Stimulated activated CD4-positive, alpha-beta T cell treated with anti-CD3 and anti-CD28 coated beads, Interleukin-15, amount 100 ng/mL, for 48 hours (primary cell): ENCODE measurements at places on chromosomes 7 and 10.

GRCh38 chr7:140928491-140929309 lies 4.0 kb upstream of the BRAF start:
- DNase-seq: no peak

DNA sequence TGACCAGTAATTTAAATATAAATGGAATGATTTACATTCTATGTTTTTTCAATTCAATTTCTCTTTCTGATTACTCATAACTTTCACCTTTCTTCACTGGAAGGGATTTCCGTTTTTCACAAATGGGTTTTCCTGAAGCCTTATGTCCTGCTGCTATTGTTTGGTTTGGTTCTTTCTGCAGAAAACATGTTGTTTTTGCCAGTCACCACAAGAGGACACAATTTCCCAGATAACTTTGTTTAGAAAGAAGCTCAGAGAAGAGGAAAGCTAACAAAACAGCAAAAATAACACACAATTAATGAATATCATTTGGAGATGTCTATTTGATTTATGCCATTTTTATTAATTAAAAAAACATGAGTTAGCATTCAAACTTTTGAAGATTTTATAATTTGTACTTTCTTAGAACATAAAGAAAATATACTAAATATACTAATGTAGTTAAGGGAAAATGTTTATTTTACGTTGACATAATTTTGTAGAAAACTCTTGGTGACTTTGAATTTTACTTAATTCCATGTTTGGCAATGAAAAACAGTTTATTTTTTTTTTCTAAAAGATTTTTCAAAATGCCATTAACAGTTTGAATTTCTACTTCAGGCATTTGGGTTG lies 4.6 kb upstream of the TWIST1 start:
- DNase-seq: no peak

- DNase-seq: no peak
Observed at GRCh38 chr7:37216923-37217322, 231.7 kb downstream of the ELMO1 start.

- no peak for DNase-seq
Observed at GRCh38 chr7:32900433-32900995, 9.0 kb upstream of the KBTBD2 start.

GRCh38 chr10:100713859-100714565 lies 31.4 kb upstream of the PAX2 start:
- DNase-seq: no peak

DNA sequence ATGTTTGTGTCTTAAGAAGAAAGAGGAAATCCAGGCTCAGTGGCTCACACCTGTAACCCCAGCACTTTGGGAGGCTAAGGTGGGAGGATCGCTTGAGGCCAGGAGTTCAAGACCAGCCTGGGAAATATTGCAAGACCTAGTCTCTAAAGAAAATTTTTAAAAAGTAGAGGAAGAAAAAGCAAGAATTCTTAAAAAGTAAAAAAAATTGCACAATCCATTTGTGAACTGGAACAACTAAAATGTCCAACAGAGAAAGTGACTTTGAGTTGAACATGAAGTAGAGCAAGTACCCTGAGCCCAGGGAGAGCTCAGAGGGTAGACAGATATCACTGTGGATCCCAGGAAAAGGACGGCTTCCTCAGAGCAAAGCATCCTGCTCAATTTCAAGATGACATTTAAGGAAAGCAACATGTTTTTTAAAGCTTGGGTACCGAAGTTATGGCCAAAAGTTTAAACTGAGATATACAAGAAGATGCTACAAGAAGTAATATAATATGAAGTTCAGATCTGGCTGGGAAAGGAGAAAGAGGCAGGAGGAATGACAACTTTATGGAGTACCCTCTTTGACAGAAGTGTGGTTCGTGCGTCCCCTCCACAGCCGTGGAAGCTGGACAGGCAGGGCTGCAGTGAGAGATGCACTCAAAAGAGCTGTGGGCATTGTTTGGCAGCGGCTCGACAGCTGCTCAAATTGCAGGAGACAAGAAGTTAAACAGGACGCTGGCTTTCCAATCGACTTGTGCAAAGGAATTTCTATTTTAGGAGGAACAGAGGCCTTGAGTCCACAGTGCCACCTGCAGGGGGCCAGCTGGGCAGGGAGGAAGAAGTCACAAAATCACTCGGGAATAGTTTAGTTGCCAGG lies 201.3 kb downstream of the JCAD start:
- DNase-seq: no peak

DNA sequence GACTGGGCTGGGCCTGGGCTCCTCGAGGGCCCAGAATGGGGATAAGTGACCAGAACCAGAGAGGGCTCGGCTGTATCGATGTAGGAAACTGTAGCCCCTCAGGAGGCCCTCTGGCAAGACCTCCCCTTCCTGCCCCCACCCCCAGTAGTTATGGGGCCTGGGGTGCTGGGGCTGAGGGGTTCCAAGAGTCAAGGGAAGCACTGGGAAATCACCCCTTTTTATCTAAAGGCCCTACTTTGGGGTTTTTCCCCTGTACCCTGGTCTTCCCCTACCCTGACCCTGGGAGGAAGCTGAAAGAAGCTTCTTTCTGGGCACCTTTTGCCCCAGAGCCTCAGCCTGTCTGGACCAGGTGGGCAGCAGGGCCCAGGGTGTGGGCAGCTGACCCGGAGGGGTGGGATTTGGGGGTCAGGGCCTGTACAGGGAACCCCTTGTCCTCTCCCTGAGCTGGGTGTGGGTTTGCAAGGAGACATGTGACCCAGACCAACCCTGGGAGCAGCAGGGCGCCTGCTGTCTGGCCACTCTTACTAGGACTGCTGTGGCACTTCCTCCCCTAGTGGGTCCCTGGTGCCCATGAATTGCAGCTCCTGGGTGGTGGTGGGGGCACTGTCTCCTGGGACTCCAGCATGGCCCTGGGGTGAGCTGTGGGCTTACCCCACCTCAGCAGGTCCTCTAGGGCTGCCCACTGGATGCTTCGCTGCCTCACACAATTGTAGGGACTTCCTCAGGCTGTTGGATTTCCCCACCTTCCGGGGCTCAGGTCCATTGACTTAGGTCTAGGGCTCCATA lies 1.5 kb downstream of the IRF5 start:
- no peak for DNase-seq

DNA sequence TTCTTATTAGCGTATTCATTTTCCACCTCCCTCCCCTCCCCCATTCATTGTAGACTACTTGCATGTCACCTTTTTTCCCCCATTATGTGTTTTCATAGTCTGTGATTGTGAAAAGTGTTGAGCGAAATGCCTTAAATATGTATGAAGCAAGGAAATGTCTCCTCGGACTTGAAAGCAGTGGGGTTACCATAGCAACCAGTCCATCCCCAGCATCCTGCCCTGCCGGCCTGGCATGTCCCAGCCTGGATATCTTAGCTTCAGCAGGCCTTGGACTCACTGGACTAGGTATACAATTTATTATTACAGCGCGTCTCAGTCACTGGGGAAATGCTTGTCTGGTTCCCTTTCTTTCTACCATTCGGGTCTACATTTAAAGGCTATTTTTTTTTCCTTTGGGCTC lies 283.6 kb downstream of the BICC1 start:
- DNase-seq: no peak

- no peak for DNase-seq
Observed at GRCh38 chr10:101818872-101819633, 809 bp upstream of the OGA start.

DNA sequence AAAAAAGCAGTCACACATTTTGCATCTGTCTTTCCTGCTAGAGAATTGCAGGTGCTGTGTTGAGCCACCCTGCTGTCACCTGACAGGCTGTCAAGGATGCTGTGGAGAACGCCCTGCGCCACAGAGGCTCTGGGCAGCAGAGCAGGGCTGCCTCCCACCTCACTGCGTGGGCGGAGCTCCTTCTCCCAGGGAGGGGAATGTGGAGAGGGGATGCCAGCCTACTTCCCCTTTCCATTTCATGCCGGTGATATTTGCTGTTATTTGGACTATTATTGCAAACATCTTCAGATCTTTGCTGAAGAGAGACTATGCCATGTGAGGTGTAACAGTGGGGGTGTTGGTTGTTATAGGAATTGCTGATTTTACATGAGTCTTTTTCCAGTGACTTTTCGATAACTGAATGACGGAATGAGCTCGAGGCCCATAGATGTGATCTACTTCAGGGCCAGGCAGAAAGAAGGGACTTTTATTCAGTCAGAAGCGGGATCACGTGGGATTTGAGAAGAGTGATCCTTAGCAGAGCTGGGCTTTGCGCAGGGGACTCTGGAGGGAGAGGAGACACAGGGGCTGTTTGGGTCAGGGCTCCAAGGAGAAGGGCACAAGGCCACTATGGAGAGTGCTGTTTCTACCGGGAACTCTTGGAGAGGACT lies 13.6 kb upstream of the PRKAG2 start:
- DNase-seq: no peak

DNA sequence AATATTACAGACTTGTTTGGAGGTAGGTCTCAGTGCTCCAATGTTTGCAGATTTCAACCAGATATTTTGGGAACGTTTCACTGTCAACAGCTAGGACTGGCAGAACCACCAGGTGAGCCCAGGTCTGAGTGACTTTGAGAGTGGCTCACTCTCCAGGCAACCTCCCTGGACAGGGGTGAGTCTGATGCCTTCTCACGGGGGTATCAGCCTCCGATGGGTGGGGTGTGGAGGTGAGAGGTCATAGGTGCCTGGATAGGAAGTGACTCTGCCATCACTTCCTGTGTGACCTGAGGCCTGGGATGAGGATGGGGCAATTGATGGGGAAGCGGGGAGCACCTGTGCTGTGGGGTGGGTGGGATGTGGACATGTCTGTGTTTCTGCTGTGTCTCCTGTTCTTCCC lies 4.6 kb downstream of the AZGP1 start:
- no peak for DNase-seq

- DNase-seq: no peak
Observed at GRCh38 chr7:122682815-122683550, 15.9 kb downstream of the RNF133 start.

DNA sequence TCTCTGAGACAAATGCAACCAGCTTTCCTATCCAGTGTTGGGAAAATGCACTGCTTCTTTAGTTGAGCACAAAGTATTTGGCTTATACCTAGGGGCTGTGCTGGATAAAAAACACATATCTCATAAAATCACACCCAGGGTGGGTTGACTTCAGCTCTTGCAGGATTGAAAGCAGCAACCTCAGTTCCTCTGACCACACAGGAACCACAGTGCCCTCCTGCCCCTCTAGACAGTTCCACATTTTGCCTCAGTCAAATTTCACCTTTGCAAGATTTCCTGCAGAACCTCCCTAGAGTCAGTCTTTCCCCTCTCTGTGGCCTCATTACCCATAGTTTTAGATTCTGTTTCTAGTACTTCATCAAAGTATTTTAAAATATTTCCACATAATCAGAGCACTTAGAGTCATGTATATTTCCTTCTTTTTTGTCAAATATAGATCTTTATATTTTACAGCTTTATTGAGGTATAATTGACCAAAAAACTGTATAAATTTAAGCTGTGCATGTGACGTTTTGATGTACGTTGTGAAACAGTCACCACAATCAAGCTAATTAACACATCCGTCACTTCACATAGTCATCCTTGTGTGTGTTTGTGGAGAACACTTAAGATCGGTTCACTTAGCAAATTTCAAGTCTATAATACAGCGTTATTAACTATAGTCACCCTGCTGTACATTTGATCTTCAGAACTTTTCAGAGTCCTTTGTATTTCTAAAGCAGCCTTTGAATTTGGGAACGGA lies 37.0 kb upstream of the EGR2 start:
- DNase-seq: peak; percentile 19

- DNase-seq: no peak
Observed at GRCh38 chr10:116888380-116889055, 39.2 kb downstream of the ENO4 start.

DNA sequence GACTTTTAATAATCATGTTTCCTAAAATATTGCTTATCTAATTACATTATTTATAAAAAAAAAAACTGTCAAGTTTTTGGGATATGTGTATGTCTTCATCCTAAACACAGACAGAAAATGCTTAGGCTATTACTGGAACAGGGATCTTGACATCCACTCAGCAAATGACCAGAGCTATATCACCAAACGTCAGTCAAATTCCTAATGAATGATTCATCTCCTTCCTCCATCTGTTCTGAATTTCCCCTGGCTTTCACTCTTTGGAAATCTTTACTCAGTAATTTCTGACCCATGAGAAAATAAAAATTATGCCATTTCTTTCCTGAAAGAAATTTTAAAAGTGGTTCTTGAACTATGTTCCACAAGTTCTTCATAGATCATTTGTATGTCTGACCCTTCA lies 552.4 kb upstream of the KCND2 start:
- no peak for DNase-seq

DNA sequence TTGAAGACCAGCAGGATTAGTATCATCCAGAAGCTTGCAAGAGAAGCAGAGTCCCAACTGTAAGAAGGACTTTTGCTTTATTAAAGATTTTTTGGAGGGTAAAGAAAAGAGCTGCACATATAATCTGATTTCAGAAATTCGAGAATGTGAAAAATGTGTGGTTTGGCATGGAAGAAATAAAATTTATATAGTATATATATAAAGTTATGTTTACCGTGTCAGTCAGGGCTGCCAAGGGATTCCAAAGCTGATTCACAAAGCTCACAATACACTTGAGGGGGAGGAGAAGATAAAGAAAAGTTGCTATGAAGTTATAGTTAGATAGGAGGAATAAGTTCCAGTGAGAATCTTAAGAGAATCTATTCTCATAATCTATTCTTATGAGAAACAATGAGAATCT lies 231.8 kb upstream of the CACNA2D1 start:
- no peak for DNase-seq

DNA sequence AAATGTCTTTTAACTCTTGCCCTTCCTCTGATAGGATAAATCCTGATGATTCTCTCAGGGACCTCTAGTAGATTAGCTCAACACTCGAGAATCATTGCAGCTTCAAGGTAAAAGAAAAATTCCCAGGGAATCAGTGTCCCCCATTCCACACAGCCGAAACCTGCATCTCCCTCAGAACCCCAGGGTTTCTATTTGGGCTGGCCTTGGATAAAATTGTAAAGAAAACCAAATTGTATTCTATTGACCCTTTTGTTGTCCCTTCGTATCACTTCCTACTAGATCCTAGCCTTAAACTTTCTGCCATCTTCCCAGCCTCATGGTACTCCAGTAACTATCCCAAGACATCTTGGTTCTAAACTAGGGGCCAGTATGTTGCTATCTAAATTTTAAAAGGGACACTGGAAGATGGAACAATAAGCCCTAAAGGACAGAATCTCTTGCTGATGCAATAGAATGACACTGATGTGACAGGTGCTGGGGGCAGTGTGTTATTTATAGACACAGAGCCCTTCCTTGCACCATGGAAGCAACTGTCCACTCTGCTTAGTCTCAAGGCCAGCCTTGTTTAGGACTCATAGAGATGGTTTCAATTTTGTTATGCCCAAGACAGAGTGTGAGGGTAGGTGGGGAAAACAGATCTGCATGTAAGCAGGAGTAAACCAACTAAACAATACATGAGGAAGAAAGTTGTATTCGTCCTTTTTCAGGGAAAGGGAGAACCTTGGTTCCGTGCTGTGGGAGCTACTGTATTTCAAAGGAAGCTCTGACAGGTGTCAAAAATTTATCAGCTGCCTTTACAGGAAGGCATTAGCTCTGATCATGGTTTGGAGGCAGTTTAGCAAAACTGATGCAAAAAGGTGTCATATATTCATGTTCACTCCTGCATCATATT lies 7.6 kb downstream of the ASB15 start:
- no peak for DNase-seq

GRCh38 chr7:31747553-31747952 lies 60.5 kb downstream of the PPP1R17 start:
- DNase-seq: no peak
